Kidney glomerular epithelial cell (primary cell): ENCODE measurements at places on chromosomes 2 and 18.

DNA sequence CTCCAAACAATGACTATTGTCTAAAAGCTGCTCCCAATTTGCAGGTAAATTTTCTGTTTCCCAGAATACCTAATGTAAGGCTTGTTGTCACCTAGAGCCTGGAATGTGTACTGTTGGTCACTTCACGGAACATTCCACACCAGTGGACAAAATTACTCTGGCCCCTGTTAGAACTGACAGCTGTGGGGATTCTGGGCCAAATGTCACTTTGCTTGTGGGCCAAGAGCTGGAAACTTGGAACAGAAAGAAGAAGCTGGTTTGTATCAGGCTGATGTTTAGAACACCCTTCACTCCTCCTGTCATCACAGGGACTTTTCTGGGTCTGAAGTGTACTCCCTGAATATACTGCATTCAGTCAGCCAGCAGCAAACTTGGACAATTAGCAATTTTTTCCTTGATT lies 495.6 kb upstream of the SYT4 start:
- no peak for DNase-seq

- no peak for DNase-seq
Measured at GRCh38 chr2:109471658-109472057, 142.1 kb downstream of the SEPTIN10 start.

DNA sequence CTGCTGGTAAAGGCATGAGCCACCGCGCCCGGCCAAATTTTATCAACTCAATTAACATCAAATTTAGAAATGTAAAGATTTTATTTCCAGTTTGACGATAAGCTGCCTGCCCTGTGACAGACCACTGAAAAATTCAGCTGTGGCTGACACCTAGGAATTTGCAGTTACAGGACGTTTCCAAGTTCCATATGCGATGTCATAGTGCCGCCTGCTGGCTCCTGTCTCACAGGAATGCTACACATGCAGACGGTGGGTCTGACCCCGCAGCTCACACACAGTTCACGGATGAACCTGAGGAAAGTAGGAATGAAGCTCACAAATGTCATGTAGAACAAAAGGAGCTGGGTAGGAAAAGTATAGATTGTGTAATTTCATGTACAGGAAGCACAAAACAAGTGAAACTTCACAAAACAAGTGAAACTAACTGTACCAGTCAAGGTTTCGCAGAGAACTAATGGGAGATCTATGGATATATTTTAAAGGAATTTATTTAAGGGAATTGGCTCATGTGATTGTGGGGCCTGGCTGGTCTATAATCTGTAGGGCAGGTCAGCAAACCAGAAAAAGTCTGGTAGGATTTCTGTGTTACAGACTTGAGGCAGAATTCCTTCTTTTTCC lies 13.2 kb upstream of the SEH1L start:
- peak; percentile 54 for DNase-seq

- no peak for DNase-seq
Measured at GRCh38 chr2:166074430-166074829, 53.4 kb downstream of the SCN1A start.

DNA sequence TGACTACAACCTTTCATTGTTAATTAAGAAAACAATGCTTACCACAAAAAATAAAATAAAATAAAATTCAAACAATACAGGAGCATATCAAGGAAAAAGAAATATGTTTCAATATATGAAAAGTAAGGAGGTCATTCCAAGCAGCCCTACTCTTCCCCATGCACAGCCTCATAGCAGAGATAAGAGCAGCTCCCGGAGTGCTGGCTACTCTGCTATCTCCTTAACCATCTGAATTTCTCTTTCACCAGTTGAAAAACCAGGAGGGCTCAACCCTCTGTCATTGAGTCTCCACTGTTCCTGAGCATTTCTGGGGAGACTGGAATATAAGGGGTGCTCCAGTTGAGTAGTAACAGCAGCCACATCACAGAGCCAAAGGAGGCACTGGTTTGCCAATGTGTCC lies 201.4 kb downstream of the TCF4 start:
- DNase-seq = no peak

DNA sequence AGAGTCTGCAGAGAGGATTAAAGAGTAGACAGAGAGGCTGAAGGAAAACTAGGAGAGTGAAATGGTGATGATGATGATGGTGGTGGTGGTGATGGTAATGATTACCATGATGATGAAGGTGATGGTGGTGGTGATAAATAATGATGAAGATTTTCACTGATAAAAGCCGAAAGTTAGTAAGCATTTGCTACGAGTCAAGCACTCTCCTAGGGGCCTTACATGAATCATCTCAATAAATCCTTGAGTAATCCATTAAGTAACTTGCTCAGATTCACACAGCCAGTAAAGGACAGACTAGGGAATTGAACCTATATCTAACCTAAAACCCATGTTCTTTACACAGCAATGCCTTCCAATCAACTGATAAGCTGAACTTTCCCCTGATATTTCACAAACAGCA lies 106.7 kb upstream of the PGAP1 start:
- no peak for DNase-seq

- peak; percentile 88 for DNase-seq
Measured at GRCh38 chr2:70523996-70524965, 29.3 kb downstream of the TGFA start.

DNA sequence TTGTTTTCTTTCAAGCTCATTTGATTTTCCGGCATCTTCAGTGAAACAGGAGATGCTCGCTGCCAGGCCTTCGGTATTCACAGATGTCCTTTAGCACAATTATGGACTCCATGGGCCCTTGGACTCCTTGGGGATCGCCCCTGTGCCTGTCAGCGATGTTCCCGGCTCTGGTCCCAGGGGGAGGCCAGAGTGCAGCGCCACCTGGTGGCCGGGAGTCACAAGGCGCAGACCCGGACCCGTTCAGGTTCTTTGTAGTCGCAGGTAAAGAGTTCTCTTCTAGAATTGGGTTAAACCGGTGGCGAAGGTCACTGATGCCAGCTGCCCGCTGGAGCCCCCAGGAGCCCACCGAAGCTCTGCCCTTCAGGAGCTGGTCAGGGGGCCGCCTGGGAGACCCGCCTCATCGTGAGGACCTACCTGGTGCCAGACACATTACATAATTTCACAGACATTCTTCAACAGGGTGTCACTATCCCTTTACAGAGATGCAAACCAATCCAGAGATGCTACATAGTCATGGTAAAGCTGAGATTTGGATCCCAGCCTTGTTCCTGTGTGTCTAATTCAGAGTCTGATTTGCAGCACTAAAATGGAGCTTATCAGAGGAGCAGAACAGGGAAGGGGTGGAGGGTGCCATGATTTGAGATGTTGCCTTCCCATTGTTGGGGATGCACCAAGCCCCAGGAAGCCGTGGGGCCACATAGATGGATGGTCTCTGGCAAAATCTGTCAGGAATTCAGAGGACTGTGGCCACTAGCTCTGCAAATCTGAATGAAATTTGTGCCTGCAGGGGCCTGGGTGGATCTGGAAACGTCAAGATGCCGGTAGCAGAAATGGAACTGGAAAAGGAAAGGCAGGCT lies 6.0 kb upstream of the INPP5D start:
- peak; percentile 46 for DNase-seq

DNA sequence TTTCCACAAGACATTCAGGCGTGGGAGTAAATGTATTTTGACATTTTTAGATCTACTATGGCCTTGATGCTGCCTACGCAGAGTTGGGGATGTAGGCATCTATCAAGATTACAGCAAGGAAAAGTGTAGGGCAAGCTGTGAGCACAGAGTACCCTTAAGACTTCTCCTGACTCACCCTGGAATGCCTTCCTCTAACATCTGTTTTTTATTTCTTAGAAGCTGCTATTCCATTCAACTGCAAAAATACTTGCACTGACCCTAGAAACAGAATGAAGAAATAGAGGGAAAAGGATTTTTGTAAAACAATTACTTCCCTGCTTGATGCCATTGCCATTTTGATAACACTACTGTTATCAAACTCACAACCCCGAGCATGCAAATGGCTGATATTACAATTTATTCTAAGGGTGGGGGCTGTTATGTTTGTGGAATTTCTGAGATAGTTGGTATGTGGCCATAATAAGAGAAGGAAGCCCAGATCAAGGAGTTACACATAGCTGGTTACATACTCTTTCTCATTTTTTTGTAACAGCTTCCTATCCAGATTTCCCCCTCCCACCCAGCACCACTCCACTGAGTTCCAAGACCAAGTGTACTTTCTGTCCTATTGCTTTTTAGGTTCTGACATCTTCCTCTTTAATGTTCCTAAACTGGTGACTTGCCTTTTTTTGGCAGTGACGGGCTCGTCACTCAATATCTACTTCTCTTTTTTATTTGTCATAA lies 6.0 kb upstream of the ROCK1 start:
- peak; percentile 22 for DNase-seq

- DNase-seq = no peak
Measured at GRCh38 chr18:79030680-79031079, 38.5 kb upstream of the ATP9B start.

GRCh38 chr18:22136395-22136794 lies 33.0 kb upstream of the GATA6 start:
- DNase-seq = peak; percentile 25

- DNase-seq = no peak
Measured at GRCh38 chr2:107553539-107553938, 273.2 kb upstream of the RGPD4 start.

DNA sequence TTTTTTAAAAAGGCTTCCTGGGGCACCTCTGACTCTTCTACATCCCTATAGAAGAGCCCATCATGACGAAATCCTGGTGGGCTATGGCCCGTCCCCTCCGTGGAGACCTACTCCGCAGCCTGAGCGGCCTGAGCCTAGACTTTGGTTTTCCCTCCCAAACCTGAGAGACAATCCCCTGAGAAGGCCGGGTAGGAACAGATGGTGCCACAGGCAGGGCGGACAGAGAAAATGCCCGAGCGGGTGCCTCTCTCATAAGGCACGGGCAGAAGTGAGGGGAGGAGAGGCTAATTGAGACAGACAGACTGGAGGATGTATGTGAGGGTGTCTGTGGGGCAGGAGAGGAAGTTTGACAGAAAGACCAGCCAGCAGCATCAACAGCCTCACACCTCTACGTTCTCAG lies 20.2 kb upstream of the SFXN5 start:
- DNase-seq = no peak

DNA sequence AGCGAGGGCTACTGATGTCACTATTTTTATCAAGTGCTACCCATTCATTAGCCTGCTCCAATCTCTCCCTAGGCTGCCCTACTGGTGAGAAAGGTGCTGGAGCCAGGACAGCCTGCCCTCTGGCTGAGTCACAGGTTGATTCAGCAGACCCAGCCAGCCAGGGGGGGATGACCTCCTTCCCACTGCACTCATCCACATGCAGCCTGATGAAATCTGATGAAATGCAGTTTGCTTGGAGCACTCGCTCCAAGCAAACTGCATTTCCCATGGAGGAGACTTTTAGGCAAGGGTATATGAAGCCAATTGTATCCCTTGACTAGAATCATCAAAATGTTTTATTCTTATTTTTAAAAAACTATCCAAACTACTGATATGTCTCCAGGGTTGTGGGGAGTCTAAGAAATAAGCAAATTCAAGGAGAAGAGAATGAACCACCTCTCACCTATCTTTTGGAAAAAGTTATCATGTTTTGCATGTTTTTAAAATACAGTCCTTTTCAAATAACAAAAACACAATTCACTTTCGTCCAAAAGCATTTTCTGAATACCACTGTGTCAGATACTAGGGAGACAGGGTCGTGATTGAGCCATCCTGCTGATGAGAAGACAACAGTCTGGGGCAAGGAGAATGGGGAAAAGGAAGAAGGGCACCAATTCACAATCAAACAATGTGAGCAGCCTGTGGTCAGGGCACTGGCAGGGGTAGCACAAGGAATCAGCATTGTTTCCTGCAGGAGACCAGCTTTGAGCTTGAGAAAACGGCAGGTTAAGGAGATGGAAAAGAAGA lies 128.3 kb downstream of the AFF3 start:
- peak; percentile 89 for DNase-seq

- DNase-seq = no peak
Measured at GRCh38 chr18:78769502-78770105, 210.0 kb upstream of the SALL3 start.

- no peak for DNase-seq
Measured at GRCh38 chr18:24538414-24539264, 78.2 kb downstream of the HRH4 start.

- DNase-seq = no peak
Measured at GRCh38 chr2:241576293-241576654, 17.7 kb downstream of the BOK start.

- no peak for DNase-seq
Measured at GRCh38 chr2:205089958-205090357, 544.7 kb downstream of the PARD3B start.

GRCh38 chr2:128690869-128691268 lies 372.2 kb upstream of the HS6ST1 start:
- no peak for DNase-seq

- no peak for DNase-seq
Measured at GRCh38 chr2:5528706-5529105, 163.5 kb upstream of the SOX11 start.

DNA sequence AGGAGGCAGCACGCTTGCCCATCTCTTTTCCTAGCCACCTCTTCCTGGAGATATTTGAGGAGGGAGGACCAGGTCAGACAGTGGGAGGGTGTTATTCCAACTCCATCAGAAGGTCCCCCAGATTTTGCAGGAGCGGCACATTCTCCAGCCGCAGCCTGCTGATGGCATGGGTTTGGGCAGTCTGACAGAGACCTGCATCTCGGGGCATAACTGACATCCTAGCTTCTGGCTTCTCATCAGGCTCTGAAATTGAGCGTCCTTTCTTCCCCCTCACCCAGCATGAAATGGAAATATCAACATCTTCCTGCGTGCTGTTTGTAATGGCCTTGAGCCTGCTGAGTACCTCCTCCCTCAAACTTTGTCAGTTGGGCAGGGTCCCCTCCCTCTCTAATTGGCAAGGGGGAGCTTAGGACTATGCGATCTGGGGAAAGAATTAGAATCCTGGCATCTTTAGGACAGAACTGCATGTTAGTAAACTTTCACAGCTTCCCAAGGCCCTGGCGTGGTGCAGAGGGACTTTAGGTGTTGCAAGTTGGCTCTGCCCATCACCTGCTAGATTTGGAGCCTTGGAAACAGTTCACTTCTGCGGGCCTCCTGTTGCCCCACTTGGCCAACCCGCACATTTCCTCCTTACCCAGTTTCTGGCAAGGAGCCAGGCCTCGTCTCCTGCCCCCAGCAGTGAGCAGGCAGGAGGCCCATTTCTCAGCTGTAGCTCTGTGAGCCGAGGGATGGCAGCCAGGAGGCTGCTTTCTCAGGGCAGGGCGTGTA lies 2.2 kb downstream of the ITM2C start:
- peak; percentile 37 for DNase-seq

GRCh38 chr2:37456479-37456878 lies 112.0 kb downstream of the QPCT start:
- no peak for DNase-seq

GRCh38 chr18:662197-662596 lies 4.7 kb downstream of the TYMS start:
- DNase-seq = no peak

GRCh38 chr2:67234440-67234839 lies 162.7 kb upstream of the ETAA1 start:
- DNase-seq = peak; percentile 27

DNA sequence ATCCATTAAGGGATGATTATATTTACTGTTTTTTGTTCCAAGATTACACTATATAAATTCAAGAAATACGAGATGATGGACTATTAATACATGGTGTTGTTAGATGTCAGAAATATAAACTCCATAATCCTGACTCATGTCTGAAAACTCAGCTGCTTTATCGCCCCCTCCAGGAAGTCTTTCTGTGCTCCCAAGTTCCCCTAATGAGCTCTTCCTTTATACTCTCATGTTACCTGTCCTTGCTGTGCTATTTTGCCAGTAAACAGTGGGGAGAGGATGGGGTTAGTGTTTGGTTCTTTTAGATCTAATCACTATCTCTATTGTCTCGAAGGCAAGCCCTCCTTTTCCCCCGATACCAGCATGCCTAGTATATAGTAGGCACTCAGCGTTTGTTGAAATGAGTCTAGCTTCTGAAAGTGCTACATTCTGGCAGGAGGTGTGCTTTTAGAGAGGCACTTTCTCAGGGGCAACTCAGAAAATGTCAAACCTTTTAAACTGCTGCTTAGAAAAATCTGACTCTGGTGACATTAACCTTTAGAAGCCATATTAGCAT lies 21.4 kb upstream of the BARD1 start:
- peak; percentile 4 for DNase-seq
